ENCODE measurements at places on chromosomes 1 and 21. TPM values are rescaled to one million over a fixed set of nuclear protein-coding genes. Genes with fewer than 3 reads are reported as not detected.

Gene APOBEC4
- total RNA-seq, result not detected

Gene FAM78B
- total RNA-seq, result 4.9 TPM

Gene CNST
- 22.5 TPM for total RNA-seq

Gene WDTC1
- total RNA-seq, result 13.1 TPM

Gene CHIT1
- not detected for total RNA-seq

Gene E2F2
- total RNA-seq, result 8.1 TPM

Gene GNAT2
- not detected for total RNA-seq

DNA sequence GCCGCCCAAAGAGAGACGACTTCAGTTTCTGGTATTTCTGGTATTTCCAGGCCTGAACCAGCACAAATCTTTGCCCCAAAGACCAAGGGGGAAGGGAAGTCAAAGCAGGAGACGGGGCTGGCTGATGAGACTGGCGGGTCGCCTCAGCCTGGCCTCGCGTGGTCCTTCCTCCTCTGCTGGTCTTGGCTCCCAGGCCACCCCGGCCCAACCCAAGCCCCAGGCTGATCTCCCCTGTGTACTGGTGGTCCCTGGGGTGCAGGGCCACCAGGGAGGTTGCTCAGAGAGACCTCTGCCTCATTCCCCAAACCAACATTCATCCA, 19.9 kb downstream of the WNT4 start:
- DNase-seq, result no peak

- peak; percentile 8 for DNase-seq
Observed at GRCh38 chr1:26034504-26035202, 11.3 kb downstream of the SLC30A2 start.

- DNase-seq, result no peak
Observed at GRCh38 chr1:204344665-204345355, 14.9 kb downstream of the PLEKHA6 start.

GRCh38 chr1:193525917-193526710, 339.7 kb upstream of the B3GALT2 start:
- DNase-seq, result no peak

GRCh38 chr1:11828511-11828910, 19.1 kb downstream of the NPPA start:
- DNase-seq, result no peak

- DNase-seq, result no peak
Observed at GRCh38 chr21:43004926-43005325, 30.6 kb downstream of the PKNOX1 start.

- DNase-seq, result no peak
Observed at GRCh38 chr21:45988366-45989347, 7.1 kb downstream of the COL6A1 start.
